ENCODE measurements at places on chromosomes 12 and 14. TPM values are rescaled to one million over a fixed set of nuclear protein-coding genes. Genes with fewer than 3 reads are reported as not detected.

SMCO3 gene
- total RNA-seq: not detected

P3H3 gene
- 2.4 TPM for total RNA-seq

ANKRD33 gene
- not detected for total RNA-seq

TAC3 gene
- total RNA-seq: not detected

ANG gene
- 0.39 TPM for total RNA-seq

KITLG gene
- total RNA-seq: 0.33 TPM
